ENCODE measurements at places on chromosomes 13 and 19.

- DNase-seq = no peak
Observed at GRCh38 chr19:35119091-35119490, 3.5 kb downstream of the FXYD3 start.

- no peak for DNase-seq
Observed at GRCh38 chr13:40094056-40094455, 438.6 kb downstream of the COG6 start.

- no peak for DNase-seq
Observed at GRCh38 chr19:844546-844971, 3.8 kb downstream of the PRTN3 start.

DNA sequence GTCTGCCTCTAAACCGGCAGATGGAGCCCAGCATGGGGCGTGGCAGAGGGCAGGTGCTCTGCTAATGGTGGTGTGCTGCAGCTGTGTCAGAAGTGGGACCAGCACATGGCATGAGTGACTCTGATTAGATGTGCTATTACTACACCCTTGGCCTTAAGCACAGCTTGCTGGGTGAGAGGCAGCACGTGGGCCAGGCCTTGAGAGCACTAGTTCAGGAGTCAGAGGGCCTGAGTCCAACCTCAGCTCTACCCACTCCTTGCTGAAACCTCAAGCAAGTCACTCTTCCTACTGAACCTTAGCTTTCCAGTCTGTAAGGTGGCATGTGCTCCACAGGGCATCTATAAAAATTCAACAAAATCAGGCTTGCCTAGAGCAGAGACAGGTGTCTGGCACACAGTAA, 22.7 kb downstream of the AKT2 start:
- DNase-seq = no peak

- no peak for DNase-seq
Observed at GRCh38 chr19:33441277-33441699, 67.8 kb downstream of the CEBPG start.

Measured in activated CD4-positive, alpha-beta T cell treated with anti-CD3 and anti-CD28 coated beads for 4 hours (primary cell).